Activated CD8-positive, alpha-beta memory T cell treated with anti-CD3 and anti-CD28 coated beads, Interleukin-2, amount 10 ng/mL, durations not matched to agents 7 days and 5 days (primary cell): ENCODE measurements at places on chromosomes 6 and 20.

DNA sequence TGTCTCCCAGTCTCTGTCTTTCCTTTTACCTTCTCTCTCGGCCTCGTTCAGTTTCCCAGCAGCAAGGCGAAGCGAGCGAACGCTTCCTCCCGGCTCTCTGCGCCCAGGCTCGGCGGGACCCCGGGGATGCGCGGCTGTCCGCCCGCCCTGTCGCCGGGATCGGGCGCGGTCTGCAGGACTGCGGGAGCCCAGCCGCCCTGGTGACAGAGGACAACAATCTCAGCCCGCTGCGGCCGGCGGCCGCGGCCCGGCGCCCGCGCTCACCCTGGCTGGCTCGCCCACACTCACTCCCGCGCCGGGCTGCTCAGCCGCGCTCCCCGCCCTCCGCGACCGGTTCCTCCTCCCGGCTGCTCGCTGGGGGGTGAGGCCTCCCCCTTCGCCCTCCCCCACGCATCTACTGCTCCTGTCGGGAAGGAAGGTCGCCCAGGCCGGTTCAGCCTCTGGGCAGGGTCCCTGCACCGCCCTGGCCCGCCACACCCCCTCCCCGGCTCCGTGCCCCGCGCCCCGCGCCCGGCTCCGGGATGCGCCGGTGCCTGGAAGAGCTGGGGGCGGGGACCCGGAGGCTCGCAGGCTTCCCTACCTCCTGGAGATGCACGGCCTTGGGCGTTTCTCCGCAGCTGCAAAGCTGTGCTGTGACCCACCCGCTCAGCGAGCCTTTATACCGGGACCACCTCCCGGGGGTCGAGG lies 410 bp downstream of the SYNE1 start:
- peaks cover 43% of the 10 kb centered on the region for H3K27me3 ChIP-seq
- DNase-seq: no peak
- no peaks in the 10 kb centered on the region for H3K36me3 ChIP-seq
- H3K4me1 ChIP-seq: peaks cover 24% of the 10 kb centered on the region
- peak overlapping the region; percentile 60 for H3K27ac ChIP-seq
- peak overlapping the region; percentile 72 for H3K4me3 ChIP-seq

DNA sequence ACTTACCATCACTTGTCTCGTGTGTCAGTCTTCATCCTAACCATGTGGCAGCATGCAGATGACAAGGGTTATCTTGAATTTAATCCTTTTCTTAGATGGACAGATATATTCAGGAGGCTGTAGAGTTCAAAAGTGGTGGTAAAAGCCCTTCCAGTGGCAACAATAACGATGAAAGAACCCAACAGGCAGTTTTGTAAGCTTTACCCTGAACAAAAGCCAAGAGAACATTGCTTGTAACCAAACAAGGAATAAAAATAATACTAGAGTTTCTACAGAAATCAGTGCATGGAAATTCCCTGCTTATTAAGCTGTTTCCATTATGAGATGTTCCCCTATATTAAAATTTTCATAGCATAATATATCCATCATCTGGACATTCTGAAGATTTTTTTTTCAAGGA lies 69.7 kb downstream of the PDE7B start:
- no peaks in the 10 kb centered on the region for H3K27me3 ChIP-seq
- no peaks in the 10 kb centered on the region for H3K4me1 ChIP-seq
- H3K27ac ChIP-seq: no peak overlapping the region
- DNase-seq: no peak

- no peak for DNase-seq
- H3K36me3 ChIP-seq: peaks cover 5% of the 10 kb centered on the region
- no peak overlapping the region for H3K4me3 ChIP-seq
Measured at GRCh38 chr6:133966654-133967329, 13.8 kb downstream of the TBPL1 start.

- H3K4me3 ChIP-seq: no peak overlapping the region
- H3K4me1 ChIP-seq: no peaks in the 10 kb centered on the region
- no peaks in the 10 kb centered on the region for H3K27me3 ChIP-seq
Measured at GRCh38 chr20:46720776-46721425, 11.5 kb downstream of the SLC2A10 start.

- no peak overlapping the region for H3K4me3 ChIP-seq
- no peak for DNase-seq
- H3K27me3 ChIP-seq: no peaks in the 10 kb centered on the region
- peaks cover 7% of the 10 kb centered on the region for H3K36me3 ChIP-seq
- H3K27ac ChIP-seq: no peak overlapping the region
Measured at GRCh38 chr20:32304131-32304746, 26.8 kb downstream of the KIF3B start.

DNA sequence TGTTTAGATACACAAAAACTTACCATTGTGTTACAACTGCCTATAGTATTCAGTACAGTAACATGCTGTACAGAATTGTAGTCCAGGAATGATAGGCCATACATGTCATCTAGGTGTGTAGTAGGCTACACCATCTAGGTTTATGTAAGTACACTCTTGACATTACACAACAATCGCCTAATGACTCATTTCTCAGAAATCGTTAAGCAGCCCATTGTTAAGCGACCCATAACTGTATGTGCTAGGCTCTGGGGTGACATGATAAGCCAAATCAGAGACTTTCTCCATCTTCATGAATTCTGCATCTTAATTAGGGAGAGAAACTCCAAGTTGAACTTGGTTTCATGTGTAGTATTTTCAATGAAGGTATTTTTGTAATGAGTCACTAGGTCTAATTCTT lies 17.2 kb downstream of the STK35 start:
- H3K27ac ChIP-seq: no peak overlapping the region
- no peaks in the 10 kb centered on the region for H3K27me3 ChIP-seq
- H3K4me3 ChIP-seq: no peak overlapping the region
